ENCODE measurements at places on chromosomes 16 and 17. TPM values are rescaled to one million over a fixed set of nuclear protein-coding genes. Genes with fewer than 3 reads are reported as not detected.

- peak; percentile 87 for DNase-seq
These were observed 9.9 kb upstream of the EDC4 start for GRCh38 chr16:67862623-67863583.

DNA sequence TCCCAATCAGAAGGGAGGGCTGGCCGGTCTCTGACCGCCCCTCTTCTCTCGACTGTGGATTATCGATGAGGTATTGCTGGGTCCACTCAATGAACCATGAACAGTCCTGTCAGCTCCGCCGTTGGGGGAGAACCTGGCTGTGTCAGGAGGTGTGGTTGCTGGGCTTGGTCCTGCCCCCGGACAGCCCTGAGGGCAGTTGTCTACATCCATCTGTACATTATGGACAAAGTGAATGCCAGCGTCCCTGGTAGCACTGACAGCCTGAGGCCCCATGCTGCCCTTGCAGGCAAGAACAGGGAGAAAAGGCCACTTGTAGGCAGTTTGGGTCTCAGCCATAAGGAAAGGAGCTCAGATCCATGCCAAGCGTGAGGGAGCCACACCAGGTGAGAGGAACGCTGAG, 38.9 kb downstream of the ST3GAL2 start:
- DNase-seq = no peak

DNA sequence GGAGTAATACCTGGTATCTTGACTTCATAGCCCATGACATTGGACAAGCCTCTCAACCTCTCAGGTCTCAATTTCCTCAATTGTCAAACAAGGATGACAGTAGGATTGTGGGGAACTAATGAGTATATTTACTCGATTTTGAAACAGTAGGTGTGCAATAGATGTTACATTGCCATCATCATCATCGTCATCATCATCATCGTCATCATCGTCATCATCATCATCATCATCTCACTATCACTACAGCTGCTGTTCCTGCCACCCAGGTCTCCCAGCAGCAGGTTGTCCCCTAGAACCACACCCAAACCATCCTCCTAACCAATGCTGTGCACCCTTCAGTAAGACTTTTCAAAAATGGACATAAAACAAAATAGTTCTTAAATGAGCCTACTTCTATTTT, 24.8 kb upstream of the CDRT4 start:
- DNase-seq = no peak

DNA sequence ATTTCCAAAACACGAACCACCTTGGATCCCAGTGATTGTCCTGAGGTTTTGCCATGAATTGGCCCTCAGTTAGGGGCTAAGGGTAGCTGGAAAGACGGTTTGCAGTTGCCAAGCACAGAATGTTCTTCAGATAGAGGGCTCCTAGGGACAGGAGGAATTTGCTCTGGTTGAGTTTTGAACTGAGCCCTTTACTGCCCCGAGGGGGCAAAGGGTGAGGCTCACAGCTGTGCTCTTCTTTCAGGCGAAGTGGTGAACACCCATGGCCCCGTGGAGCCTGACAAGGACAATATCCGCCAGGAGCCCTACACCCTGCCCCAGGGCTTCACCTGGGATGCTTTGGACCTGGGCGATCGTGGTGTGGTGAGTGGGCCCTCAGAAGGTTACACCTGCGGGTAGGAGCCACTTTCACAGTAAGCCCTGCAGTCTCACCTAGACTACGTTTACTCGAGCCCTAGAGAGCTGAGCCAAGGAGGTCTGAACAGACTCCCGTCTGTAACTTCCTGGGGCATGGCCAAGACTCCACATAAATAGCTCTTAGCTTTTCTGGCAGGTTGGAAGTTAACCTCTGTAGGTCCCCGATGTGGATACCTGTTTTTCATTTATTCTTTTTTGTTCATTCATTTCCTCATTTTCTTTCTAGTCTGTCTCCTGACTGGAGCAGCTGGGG, 32.5 kb downstream of the NMT1 start:
- DNase-seq = peak; percentile 57

GRCh38 chr17:75557075-75557851, 30.3 kb upstream of the MYO15B start:
- peak; percentile 71 for DNase-seq

The TCF25 gene
- 101 TPM for total RNA-seq

The CES5A gene
- total RNA-seq = not detected

The TBC1D3K gene
- total RNA-seq = not detected

- no peak for DNase-seq
These were observed 605.0 kb downstream of the WWOX start for GRCh38 chr16:78704416-78704815.

DNA sequence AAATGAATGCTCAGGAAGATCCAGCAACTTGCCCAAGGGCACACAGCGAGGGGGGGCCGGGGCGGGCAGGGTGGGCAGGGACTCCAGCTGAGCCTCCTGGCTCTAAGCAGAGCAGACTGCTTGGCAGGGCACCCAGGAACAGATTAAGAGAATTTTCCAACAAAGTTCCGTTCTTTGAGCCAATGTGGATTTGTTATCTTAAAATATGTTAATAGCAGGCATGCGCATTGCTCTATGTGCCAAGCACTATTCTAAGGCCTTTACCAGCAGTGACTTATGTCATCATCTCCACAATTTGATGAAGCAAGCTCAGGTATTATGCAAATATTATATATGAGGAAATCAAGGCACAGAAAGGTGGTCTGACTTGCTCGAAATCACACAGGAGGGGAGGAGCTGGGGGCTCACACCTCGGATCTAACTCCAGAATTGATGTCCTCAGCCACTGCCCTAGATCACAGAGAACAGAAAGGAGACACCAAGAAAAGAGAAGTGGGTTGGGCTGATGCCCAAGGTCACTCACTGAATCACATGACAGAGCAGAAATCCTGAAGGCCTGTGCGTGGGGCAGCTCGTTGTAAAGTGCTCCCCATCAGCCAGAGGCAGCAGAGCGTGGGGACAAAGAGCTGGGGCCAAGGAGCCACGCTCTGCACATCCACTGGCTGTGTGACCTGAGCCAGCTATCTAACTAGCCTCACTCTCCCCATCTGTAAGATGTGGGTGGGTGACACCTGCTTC, 23.2 kb upstream of the MEAK7 start:
- DNase-seq = peak; percentile 75

DNA sequence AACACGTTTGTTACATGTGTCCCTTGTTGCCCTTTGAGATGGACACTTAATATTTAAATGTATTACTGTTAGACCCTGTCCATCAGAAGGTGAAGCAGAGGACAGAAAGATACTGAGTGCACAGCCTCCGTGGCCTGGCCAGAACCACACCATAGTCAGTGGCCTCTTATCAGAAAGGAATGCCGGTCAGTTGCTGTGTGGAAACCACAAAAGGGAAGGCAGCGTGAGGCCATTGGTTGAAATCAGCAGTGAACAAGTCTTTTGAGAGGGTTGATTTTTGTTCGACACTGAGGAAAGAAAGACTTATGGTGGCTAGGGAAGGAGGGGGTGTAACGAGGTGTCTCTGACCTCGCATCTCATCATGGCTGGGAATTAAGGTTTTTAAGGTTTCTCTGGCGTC, 85.4 kb upstream of the CLEC18A start:
- DNase-seq = no peak

GRCh38 chr16:24036614-24037013, 200.8 kb downstream of the PRKCB start:
- DNase-seq = no peak

The KRTAP9-4 gene
- total RNA-seq = not detected

DNA sequence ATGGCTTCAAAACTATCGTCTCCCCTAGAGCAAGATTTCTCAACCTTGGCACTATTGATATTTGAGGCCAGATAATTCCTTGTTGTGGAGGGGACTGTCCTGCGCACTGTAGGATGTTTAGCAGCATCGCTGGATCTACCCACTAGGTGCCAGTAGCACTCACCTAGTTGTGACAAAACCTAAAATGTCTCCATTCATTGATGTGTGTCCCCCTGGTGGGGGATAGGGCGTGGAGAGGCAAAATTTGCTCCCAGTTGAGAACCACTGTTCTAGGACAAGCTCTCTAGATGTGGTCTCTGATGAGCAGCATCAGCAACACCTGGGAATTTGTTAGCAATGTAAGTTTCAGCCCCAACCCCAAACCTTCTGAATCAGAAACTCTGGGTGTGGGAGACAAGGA, 259.0 kb downstream of the XYLT1 start:
- DNase-seq = no peak

The GNAO1 gene
- 96.7 TPM for total RNA-seq

The NUPR1 gene
- total RNA-seq = 67.9 TPM

DNA sequence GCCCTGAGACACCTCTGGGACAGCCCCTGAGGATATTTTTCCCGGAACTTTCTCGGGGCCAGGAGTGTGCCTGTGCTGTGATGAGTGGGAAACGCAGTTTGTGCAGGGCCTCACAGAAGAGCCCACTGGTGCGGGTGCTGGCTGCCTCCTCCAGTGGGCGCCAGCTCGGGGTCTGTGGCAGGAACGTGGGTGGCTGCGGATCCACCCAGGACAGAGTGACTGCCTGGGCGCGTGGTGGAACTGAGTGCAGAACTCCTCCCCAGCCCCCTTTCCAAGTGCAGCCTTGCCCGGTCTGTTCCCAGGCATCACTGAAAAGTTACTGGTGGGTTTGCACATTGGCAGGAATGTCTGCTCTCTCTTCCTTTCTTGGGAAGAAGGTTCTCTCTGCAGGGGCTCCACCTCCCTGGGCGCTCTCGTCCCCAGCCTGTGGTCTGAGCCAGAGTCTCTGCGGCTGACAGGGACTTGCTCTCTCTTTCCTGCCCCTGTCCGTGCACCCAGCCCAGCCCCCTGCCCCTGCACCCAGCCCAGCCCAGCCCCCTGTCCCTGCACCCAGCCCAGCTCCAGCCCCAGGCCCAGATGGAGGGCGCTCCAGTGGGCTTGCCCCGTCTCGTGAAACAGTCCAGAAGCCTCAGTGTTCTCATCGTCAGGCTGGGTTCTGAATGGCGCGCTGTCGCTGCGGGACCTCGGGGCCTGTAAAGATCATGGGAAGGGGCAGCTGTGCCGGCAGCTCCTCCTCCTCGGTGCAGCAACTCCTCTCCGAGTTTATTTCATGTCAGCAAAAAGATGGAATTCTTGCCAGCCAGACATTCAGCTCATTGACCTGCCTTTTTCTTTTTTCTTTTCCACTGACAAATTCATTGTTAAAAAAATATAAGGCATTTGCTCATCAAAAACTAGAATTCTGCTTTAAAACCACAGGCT, 117.5 kb downstream of the BANP start:
- DNase-seq = peak; percentile 7

DNA sequence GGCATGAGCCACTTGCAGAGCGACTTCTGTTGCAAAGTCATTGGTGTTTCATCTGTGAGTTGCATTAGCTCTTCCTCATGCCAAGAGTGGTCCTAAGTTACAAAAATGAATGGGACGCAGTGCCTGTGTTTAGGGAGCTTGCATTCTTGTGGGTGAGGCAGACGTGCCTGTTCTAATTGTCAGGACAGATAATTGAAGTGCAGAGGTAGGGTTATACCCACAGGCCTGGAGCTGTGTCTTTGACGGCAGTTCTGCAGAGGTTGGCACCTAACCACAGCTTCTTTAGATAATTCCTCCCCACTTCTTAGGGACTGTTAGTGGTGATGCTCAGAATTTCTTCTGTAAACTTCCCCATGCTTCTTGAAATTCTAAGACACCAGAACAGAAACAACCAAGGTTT, 307.1 kb downstream of the SNX29 start:
- no peak for DNase-seq

- no peak for DNase-seq
These were observed 32.8 kb downstream of the CCL4 start for GRCh38 chr17:36136439-36136838.

The KRT222 gene
- total RNA-seq = 0.45 TPM

- DNase-seq = no peak
These were observed 1.7 kb downstream of the AOC2 start for GRCh38 chr17:42845918-42846593.

The TMC6 gene
- total RNA-seq = 38.4 TPM

- DNase-seq = no peak
These were observed 73.4 kb upstream of the CREBBP start for GRCh38 chr16:3953728-3954410.

DNA sequence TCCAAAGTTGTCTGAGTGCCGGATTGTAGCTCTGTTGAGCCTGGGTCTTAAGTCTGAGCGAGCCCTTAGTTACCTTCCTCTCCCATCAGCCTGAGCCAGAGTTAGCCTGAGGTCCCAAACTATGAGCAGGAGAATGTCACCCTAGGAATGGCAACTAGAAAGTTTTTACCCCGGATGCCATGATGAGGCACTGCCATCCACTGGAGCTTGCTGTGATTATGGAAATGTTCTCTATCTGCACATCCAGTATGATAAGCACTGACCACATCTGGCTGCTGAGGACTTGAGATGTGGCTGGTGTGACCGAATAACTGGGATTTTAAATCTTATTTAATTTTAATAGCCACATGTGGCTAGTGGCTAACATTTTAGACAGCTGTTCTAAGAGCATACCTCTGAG, 550.0 kb downstream of the CDH13 start:
- DNase-seq = no peak

- no peak for DNase-seq
These were observed 47.4 kb downstream of the TBX4 start for GRCh38 chr17:61499632-61500031.

The OTOP2 gene
- total RNA-seq = not detected

GRCh38 chr17:59521465-59522126, 43.8 kb upstream of the DHX40 start:
- DNase-seq = peak; percentile 51

The SLFN5 gene
- total RNA-seq = 10.3 TPM

The RTN4RL1 gene
- total RNA-seq = 5.7 TPM

The CRLF3 gene
- total RNA-seq = 4.8 TPM

DNA sequence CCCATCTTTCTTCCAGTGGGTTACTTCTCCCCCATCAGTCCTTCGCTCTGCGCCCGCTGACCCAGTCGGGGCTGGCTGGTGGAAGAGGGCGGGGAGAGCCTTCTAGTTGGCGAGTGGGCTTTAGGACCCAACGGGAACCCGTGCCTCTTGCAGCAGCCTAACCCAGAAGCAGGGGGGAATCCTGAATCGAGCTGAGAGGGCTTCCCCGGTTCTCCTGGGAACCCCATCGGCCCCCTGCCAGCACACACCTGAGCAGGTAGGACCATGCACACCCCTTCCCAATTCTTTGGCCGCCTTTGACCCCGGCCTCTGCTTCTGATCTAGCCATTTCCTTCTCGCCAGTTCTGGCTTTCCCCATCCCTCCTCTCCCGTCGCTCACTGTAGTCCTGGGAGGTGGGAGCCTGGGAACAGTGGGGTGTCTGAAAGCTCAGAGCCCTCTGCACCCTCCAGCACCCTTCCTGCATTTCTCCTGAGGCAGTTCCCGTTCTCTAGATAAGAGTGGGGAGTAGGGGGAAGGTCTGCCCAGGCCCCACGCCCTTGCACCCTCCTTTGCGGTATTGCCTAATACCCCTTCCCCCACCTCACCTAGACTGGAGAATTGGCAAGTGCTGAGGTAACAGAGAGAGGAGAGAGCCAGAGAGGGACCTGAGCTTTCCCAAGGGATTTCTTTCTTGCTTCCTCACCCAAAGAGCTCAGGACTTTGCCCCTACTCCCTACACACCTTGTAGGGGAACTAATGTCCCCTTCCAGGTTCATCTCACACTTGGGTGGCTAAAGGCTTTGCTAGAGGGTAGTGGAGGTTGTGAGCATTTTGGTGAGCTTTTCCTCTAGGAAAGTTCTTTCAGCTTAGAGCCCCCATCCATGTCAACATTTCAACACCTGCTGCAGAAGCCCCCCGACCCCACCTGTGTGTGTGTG, at the start of gene RARA:
Gene RARA, plus strand, starts transcription at position 150 of the 918 bp plus-strand sequence. CDS start 22,039 bp downstream, outside the sequence.
- peak; percentile 84 for DNase-seq

The ABCA10 gene
- 5.7 TPM for total RNA-seq

GRCh38 chr17:81394921-81395599, at the start of gene BAHCC1:
Gene BAHCC1, plus strand, starts transcription at chr17:81395457. Its CDS starts 4,283 bp downstream, at chr17:81399740.
- DNase-seq = peak; percentile 100

The RHBDF1 gene
- 23.6 TPM for total RNA-seq

GRCh38 chr17:78555746-78556401, 21.3 kb downstream of the DNAH17 start:
- no peak for DNase-seq

The ACE gene
- 7.8 TPM for total RNA-seq
